ENCODE measurements at places on chromosomes 1 and 21.

DNA sequence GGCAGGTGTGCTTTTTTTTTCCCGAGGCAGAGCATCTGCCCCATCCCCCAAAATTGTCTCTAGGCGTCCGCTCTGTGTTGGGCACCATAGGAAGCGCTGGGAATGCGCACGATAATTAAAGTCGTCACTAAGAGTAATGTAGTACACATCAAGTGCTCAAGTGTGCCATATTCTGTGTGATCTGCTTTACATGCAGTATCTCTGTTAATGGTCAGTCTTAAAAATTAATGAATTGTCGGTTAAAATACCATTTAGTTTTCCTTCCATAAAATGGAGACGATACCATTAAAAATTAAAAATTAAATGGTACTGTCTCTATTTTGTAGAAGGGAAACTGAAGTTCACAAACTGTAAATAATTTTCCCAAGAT lies 544 bp upstream of the CCT8 start:
- no peak for DNase-seq

DNA sequence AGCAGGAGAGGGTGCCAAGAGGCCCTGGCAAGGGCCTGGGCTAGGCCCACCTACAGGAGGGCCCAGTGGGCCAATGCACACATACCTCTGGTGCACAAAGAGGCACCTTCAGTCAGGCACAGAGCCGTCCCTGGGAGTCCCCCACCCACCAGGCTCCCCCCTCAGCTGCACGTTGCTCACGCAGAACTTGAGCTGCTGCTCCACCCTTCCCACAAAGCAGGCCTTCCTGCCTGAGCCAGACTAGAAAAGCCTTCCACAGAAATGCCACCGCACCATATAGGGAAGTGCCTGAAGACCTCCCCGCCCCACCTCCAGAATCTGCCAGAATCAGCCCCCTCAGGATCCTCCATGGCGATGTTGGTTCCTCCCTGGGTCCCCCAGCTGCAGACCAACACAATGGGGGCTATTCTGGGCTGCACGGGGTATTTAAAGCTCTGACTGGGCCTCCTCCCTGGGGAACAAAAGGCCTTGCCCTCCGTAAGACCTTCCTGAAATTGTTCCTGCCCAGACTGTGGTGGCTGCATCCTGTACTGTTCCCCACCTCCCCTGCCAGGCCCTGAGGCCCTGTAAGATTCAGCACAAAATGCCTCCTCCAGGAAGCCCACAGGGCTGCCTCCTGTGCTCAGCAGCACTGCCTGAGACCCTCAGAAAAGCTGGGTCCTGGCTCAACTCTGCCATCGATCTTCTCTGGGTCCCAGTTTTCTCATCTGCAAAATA lies 27.2 kb downstream of the HSPG2 start:
- DNase-seq: no peak

- DNase-seq: no peak
Measured at GRCh38 chr1:55334160-55334559, 119.0 kb upstream of the USP24 start.

DNA sequence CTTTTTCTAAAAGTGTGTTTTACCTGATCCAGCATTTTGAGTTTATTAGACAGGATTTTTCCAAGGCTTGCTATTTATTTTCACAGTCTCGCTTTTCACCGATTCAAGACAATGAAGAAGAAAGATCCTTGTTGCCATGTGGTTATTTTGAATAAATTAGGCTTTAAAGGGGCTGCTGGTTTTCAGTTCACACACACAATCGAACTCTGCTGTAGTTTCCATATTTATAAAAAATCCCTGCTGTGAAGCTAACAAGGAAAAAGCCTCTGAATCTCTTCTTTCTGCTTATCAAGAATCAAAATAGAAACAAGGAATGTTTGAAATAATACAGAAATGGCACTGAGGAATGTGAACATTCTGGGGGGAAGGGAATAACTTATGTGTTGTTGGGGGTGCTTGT lies 102.5 kb upstream of the KAZN start:
- DNase-seq: no peak

DNA sequence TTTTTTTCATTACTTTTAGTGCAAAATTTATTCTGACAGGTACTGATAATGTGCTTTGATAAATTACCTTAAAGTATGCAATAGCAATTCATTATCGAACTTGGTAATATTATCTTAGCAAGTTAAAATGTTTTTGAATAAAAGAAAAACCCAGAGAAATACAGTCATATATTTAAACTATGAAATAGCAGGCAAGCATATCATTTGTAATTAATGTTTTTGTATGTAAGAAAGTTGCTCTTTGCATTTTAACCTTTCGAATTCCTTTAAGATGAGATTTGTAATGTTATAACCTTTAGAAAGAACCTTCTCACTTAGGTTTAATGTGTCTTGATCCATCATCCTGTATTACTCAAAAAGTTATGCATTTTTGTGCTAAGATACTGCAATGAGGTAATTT lies 585.6 kb downstream of the PTBP2 start:
- DNase-seq: no peak

GRCh38 chr21:42221581-42222345 lies 2.8 kb downstream of the ABCG1 start:
- DNase-seq: no peak

GRCh38 chr1:232212253-232212652 lies 417.7 kb downstream of the SIPA1L2 start:
- DNase-seq: no peak

Data from NCI-H774 (cell line).